T-helper 1 cell (primary cell): ENCODE measurements at places on chromosomes 5 and 9.

GRCh38 chr5:59745415-59745863 is 148.1 kb downstream of the PDE4D start:
- DNase-seq, result no peak

GRCh38 chr9:136665111-136665703 is 2.5 kb downstream of the EGFL7 start:
- DNase-seq, result no peak

DNA sequence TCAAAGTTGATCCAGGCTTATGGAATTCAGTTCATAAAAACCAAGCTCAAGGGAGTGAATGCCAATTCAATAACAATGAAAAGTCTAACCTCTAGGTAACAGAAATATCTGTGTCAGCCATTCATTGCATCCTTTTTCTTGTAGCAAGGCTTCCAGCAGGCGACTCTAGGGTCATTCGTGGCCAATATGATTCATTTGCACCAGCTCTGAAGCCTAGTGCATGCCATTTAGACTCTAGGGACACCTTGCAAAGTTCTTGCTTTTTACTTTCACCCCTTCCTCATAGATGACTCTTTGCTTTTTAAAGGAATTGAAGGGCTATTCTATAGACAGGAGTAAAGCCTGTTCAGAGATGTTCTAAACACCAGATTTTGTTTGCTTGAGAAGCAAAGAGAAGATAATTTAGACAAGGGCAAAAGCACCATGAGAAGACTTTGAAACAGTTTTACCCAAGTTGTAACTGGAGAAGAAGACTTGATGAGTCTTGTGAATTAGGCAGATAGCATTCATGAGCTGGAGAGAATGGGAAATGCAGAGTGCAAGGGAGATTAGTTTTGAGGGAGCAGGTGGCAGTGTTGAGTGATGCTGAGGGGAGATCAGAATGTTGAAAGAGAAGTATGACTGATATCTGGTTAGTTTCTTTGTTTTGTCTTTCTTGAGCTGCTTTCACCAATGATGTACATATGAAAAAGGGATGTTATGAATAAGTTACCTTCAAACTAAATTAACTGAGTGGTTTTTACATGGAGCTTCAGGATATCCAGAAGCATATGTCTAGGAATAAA is 94.5 kb downstream of the F2RL2 start:
- DNase-seq, result no peak

DNA sequence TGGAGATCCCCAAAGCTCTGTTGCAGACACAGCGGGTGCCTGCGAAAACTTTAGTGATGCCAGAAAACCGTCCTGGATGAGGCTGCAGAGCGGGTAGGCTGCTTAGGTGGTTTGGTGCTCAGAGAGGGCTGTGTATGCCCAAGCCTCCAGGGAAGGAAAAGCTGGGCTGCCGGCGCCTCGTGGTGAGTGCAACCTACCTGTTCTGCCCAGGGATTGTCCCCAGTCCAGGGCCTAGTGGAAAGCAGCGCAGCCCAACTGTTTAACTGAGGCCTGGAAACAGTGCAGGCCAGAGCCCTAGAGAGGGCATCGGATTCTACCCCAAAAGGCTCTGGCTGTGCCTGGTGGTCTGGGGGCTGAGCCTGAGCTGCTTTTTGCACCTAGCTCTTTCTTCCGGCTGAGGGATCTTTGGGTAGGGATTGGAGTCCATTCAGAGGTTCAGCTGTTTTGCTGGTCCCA is 2.8 kb downstream of the LMX1B start:
- DNase-seq, result no peak

GRCh38 chr5:162193012-162193411 is 125.4 kb downstream of the GABRG2 start:
- no peak for DNase-seq

- no peak for DNase-seq
These were observed 215.5 kb downstream of the GAPVD1 start for GRCh38 chr9:125477089-125477544.

GRCh38 chr9:99253772-99254431 is 31.8 kb downstream of the SEC61B start:
- peak; percentile 12 for DNase-seq

DNA sequence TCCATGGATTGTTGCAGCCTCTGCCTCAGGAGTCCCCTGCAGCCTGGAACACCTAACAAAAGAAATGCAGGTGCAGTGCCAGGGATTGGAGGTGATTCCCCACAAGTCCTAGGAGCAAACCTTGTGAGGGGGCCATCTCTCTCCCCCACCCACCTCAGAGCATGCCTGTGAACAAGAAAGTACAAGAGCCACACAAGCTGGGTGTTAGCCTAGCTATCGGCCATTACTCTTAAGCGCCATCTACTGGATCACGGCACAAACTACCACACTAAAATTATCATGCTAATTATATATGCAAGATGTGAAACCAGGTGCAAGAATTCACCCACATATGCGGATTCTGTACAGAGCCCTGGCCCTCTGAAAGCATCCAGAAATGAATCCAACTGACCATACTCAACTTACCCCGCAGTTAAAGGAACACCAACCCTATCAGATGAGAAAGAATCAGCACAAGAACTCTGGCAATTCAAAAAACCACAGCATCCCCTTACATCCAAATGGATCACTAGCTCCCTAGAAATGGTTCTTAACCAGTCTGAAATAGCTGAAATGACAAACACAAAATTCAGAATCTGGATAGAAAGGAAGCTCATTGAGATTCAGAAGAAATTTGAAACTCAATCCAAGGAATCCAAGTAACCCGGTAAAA is 16.5 kb upstream of the PRSS3 start:
- DNase-seq, result peak; percentile 20

DNA sequence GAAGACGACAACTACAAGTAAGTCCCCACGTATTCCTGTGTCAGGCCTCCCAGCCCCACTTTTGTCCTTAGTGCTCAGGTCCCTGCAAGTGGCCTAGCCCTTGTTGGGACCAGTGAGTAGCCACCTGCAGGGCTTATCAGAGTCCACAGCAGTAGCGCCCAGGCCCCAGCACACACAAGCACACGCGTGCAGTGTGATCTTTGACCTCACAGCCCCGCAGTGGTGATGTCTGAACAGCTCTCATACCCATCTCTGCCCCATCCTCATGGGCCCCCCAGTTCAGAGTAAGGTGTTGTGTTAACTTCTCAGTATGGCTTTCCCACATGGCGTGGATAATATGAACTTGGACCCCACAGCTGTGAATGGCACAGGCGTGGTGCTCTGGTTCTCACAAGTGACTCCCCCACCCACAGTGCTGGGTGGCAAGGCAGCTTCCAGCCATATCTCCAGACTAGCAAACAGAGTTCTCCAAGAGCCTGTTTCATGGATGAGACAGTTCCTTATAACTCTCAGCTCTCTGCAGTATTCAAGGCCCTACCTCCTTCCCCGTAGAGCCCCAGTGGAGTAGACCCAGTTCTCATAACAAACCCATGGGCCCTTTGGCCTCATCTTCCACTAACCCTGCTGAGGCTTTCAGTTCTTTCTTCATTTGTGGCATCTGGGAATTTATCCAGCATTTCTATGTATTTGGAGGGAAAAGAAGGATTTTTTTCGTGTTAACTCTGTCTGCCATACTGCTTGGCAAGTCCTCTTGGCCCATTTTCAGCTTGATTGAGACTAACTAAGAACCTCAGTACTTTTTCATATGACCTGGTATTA is 46.5 kb upstream of the ANGPTL2 start:
- DNase-seq, result no peak

GRCh38 chr5:108548684-108549596 is 167.0 kb upstream of the FBXL17 start:
- DNase-seq, result no peak

DNA sequence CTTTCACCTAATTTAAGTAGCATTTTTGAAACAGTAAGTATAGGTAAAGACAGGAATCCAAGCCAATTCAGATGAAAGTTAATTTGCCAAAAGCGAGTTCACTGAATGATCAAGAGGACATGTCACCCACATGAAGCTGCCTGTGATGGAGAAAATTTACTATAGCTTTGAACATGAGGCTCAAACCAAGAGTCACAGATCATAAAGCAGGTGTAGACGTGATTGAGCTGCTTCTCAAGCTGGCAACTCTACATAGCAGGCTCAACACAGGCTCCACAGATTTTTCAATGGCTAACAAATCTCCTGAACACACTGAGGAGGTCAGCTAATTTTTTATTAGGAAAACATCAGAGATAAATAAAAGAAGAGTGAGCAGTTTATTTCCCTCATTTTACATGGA is 173.7 kb downstream of the FAM114A2 start:
- no peak for DNase-seq

- no peak for DNase-seq
These were observed 29.5 kb downstream of the TTC39B start for GRCh38 chr9:15277400-15278090.

DNA sequence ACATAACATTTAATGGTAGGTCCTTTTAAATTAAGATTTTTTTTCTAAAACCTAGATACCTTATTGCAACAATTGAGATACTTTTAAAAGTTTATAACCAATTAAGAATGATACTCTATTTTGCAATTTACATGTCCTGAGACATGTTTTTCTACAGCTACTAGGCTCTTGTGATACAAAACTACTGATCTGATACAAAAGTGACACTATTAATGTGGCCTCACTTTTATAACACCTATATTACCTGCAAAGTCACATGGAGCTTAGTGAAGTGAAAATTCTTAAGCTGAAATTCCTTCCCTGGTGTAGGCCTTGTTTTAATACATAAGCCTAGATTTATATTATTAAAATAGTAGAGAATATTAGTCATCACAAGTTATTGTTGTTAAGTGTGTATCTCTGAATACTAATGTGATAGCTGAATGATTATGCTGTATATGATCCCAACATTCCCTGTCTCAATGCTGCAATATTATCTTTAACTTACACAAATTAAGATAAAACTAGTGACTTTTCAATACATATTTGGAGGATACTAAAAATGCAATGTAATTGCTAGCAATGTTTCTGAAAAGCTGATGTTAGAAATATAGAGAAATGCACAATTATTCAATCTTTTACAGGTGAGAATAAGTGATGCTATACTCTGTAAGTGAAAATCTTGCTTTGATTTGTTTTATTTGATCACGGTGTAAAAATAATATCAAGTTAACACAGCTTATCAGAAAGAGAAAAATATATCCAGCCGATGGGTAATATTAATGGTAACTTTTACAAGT is 2.6 kb downstream of the NFIB start:
- no peak for DNase-seq

DNA sequence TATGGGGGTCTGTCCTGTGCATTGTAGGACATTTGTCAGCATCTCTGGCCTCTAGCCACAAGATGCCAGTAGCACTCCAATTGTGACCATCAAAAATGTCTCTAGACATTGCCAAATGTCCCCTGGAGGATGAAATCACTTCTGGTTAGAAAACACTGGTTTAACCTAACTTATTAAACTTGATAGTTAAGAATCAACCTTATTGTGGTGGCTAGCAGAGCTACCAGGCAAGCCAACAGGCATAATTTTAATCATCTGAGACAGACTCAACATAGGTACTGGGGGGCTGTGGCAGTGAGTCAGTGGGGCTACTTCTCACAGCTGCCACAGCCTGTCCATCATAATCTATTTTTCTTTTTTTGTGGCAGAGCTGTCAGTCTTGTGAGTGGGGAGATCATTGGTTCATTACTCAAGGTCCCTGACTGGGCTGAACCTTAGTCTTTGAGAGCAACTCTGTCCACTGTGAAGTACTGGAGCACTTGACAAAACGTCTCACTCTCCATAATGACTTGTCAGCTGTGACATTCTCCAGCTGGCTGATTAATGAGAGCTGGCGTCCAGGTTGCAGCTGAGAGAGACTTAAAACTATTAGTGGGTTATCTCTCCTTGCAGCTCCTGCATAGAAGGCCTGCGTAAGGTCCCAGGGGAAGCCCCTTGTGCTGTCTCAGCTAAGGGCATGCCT is 107.9 kb downstream of the DCP2 start:
- no peak for DNase-seq

DNA sequence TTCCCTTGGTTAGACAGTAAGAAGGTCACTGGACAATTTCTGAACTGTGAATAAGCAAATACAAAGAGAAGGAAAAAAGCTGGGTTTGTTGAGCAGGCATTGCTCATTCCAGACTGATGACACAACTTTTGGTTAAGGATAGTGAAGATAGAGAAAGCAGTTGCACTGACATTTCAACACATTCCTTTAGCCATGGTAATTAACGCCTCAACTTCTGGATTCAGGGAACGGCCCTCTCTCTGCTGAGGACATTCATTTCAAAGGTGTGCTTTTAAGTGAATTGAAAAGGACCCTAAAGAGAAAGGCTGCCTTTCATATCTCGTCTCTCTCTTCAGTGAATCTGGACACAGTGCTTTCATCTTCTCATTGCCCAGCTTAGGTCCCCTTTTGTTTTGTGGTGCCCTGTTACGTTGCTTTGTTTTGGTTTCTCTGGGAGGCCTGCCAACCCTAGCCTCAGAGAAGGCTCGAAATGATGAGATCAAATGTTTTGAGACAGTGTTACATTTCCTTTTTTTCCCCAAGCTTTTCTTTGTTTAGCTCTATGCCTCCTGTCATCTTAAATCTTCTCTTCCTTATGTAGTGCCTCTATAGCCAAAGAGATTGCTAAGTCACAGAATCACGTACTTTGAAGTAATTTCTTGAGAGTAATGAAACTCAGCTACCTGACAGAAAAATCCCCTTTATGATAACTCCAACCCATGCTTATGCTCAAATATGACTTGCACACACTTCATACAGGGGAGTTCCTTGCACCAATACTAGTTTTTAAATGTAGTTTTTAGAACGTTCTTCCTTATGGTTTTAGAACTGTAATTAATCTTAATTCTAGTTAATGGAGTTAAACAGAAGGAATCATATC is 94.4 kb upstream of the IFNE start:
- DNase-seq, result no peak

DNA sequence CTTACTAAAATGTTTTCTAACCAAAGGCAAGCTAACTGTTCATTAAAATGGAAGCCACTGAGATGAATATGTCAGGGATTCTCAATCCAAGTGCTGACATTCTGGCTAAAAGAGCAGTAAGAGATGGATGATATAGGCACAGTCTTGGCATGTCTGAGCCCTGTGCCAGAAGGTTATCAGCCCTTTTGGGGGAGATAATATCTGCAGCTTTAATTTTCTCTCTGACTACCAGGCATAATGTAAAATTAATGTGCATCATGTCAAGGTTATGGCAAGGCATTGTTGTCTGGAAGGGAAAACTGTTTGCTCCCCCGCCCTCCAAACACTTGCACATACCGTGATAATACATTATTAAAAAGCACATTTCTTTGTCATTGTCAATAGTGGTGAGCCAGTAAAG is 609.8 kb downstream of the ZNF608 start:
- DNase-seq, result no peak

DNA sequence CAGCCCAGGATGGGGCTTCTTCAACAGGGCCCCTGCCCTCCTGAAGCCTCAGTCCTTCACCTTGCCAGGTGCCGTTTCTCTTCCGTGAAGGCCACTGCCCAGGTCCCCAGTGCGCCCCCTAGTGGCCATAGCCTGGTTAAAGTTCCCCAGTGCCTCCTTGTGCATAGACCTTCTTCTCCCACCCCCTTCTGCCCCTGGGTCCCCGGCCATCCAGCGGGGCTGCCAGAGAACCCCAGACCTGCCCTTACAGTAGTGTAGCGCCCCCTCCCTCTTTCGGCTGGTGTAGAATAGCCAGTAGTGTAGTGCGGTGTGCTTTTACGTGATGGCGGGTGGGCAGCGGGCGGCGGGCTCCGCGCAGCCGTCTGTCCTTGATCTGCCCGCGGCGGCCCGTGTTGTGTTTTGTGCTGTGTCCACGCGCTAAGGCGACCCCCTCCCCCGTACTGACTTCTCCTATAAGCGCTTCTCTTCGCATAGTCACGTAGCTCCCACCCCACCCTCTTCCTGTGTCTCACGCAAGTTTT is 23.6 kb downstream of the PCDHGC5 start:
- DNase-seq, result peak; percentile 76
